Activated gamma-delta T cell treated with Interleukin-2 at 50 U/mL for 16 hours (primary cell): ENCODE measurements at places on chromosomes 11 and 22.

- no peak for DNase-seq
These were observed 441 bp downstream of the CASP5 start for GRCh38 chr11:105022527-105022926.

- peak; percentile 38 for DNase-seq
These were observed 23.5 kb upstream of the TH start for GRCh38 chr11:2194877-2195755.

DNA sequence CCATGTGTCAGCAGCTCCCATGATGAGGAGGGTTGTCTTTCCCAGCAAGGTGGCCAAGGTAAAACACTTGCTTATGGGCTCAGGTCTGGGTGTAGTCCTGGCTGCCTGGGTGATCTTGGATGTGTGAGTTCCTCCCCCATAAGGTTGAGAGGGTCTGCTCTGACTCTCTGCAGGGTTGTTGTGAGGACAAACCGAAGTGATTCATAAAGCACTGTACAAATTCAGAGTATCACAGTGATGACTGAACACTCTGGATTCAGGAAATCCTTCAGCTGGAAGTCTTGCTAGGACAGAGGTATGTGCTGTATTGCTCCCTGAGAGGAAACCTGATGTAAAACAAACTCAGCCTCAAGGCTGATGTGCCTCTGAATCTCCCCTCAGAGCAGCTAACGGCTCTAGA, 220.9 kb upstream of the PITPNB start:
- DNase-seq = no peak

DNA sequence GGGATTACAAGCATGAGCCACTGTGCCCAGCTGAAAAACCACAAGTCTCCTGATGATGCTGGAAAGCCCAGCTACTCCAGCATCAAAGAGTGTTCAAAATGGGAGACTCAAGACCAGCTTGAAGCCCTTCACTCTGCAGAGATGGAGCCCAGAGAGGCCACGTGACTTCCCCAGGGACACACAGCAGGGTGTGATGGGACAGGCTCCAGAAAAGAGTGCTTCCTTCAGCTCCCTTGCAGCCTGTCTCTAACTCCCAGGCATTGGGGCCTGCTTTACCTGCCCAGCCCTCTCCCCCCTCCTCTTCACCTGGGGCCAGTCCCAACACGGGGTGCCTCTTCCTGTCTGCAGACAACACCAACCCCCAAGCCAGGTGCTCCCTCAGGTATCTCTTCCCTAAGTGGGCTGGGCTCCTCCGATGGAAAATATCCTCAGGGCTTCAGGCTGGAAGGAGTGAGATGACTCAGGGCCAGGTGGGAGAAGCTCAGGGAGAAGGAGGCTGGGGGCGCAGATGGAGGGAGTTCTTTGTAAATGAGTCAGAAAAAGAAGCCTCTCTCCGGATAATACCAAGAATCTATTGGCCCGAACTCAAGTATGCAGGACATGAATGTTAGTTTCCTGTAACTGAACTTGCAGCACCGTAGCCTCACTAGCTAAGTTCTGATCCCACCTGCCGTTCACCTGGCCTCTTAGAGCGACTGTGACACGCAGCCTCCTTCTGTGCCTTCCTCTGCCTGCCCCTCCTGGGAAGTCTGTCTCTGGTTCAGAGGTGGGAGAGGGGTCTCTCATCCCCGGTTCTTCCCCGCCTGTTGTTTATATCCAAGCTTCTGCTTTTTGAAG, 326.6 kb downstream of the MN1 start:
- no peak for DNase-seq

GRCh38 chr22:22678970-22679369, 34.6 kb downstream of the GGTLC2 start:
- DNase-seq = no peak

GRCh38 chr22:30044369-30044768, 35.9 kb upstream of the HORMAD2 start:
- DNase-seq = no peak

DNA sequence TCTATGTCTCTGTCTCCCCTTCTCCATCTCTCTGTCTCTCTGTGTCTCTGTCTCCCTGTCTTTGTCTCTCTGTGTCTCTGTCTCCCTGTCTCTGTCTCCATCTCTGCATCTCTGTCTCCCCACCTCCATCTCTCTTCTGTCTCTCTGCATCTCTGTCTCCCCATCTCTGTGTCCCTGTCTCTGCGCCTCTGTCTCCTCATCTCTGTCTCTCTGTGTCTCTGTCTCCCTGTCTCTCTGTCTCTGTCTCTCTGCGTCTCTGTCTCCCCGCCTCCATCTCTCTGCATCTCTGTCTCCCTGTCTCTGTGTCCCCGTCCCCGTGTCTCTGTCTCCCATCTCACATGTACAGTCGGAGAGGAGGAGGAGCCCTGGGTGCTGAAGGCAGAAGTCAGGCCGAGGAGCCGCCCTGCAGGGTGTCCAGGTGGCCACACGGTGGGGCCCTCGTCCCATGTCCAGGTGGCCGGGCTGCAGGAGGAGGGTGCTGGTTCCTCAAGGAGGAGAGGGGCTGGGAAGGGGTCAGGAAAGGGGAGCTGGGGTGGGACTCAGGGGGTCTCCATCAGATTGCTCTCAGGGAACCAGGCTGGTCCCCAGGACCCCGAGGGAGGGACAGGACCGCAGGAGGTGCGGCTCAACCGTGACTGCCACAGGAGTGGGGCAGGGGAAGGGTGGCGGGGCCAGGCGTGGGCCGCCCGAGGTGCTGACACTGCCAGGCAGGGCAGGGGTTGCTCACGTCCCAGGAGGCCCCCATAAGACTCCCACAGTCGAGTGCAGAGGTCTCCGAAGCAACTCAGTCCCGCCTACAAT, 25.6 kb upstream of the TH start:
- DNase-seq = peak; percentile 68

GRCh38 chr11:44731685-44732430, 5.1 kb downstream of the TSPAN18 start:
- no peak for DNase-seq

DNA sequence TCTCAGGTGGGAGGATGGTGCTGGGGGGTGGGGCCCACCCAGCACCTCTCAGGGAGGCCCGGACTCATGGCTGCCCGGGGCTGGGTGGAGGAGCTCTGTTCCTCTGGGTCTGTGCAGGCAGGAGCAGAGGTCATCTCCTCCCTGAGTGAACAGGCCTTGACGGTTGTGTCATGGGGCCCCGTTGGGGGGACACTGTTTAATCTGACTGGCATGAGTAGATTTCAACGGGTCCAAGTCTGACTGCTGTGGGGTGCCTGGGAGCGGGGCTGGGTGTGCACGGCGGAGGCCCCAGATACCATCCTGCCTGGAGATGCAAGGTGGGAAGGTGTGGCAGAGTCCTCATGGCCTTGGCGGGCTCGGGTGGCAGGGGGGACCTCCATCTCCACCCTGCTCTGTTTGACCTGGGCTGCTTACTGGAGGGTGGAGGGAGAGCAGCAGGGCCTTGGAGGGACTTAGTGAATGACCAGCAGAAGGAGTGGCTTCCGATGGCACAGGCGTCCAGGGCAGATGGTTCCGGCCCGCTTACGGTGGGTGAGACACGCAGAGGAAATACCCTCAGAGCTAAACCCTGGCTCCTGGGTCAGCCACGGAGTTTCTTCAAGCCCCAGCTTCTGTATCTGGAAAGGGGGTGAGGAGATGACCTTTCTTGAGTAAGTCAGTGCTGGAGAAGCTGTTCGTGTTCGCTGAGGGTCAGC, 48.7 kb downstream of the SMIM38 start:
- no peak for DNase-seq

- DNase-seq = no peak
These were observed 6.3 kb downstream of the FGF3 start for GRCh38 chr11:69812946-69813345.

DNA sequence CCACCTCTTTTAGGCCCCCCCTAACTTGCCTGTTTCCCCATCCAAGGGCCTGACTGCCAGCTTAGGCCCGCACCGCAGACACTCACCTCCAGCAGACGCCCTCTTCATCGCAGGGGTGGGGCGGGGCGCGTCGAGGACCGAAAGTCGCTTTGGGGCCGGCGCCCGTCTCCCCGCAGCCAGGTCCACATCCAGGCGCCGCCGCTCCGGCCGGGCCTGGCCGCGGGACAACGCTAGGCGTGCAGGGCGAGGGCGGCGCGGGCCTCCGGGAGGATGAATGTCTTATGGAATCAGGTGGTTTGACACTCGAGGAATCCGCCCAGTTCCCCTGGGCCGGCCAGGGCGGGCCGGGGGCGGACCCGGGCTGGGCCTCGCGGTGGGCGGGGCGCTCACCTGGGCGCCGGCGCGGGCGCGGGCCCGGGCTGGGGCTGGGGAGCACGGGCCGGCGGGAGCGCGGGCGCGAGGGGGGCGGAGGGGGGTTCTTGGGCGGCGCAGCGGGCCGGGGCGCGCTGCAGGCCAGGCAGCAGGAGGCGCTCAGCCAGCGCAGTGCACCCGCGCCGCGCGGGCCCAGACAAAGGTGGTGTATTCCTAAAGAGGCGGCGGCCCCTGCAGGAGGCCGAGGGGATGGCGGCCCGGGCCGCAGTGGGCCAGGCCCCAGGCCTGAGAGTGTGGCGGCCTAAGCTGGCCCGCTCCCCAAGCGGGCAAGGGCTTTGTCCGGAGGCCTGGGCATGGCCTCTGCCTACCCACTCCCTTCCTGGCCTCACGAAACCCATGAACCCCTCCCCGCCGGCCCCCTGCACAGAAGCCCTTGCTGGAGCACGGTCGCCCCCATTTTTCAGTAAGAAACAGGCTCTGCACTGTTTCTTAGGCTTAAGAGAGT, 177.6 kb downstream of the IGLL1 start:
- DNase-seq = peak; percentile 29

GRCh38 chr11:101912823-101913284, 2.0 kb upstream of the CEP126 start:
- DNase-seq = no peak

DNA sequence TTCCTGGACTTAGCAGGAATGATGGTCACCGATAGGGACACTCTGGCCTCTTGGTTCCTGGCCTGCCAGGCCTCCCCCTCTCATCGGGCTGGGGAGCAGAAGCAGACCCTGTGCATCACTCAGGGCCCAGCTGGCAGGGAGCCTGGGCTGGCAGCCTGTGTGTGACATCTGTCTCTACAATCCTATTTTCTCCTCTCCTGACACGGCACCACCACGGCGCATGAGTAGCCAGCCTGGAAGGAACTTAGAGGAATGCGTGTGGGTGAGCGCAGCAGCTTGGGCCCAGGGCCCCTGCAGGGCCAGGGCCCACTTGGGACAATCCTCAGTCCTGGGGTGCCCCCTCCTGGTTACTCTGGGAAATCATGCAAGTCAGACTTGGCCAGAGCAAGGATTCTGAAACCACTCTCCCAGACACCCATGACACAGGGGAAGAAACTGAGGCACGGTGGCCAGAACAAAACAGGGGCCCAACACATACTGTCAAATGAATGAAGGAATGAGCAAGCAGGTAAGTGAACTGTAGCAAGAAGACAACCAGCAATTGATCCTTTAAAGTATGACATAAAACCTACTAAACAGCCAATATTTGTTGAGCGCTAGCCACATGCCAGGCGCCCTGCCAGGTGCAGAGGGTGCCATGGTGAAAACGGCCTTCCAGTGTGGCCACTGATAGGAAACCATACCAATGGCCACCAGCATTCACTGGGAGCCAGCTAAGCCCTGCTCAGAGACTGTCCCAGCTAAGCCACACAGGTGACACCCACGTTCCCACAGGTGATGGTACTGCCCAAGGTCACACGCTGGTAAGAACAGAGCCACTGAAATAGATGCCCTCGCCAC, 13.3 kb downstream of the RSPH14 start:
- DNase-seq = peak; percentile 77

DNA sequence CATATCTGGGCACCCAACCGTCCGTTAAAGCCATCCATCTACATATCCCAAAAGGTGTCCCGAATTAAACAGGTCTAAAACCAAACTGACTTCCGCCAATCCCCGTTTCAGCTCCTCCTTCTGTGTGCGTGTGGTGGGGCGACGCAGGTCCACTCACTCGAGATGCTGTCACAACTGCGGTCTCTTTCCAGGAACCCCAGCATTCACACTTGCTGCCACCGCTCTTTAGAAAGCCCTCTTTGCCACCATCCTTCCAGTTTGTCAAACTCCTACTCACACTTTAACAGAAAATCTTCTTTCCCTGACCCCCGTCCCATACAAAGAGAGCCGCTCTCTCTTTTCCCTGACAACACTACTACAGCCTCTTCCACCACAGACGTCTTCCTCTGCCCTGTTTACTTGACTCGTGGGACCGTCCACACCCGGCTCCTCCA, 467 bp downstream of the ESS2 start:
- DNase-seq = peak; percentile 16

GRCh38 chr11:104836691-104837090, 61.6 kb downstream of the CASP12 start:
- DNase-seq = no peak

DNA sequence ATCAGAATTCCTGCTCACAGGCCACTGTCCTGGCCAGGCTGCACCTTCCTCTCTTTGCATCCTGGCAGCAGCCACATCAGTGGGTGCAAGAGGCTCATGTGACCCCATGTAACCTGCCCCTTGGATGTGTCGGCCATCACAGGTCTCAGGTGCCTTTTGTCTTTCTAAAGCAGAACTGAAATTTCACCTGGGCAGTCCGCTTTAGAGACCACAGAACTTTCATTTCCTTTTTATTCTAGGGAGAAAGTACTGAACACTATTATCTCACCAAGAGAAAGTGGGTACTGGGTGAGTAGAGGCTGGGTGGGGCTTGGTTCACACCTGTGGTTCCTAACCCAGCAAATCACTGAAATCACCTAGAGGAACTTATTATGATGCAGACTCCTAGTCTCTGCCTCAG, 51.7 kb upstream of the NUP160 start:
- no peak for DNase-seq

- DNase-seq = no peak
These were observed 10.8 kb downstream of the LIF start for GRCh38 chr22:30235687-30236170.

- no peak for DNase-seq
These were observed 103.0 kb downstream of the PKNOX2 start for GRCh38 chr11:125267548-125267947.

- no peak for DNase-seq
These were observed 7.4 kb downstream of the CNTF start for GRCh38 chr11:58629857-58630256.

GRCh38 chr11:12009617-12010321, 1.3 kb upstream of the DKK3 start:
- no peak for DNase-seq

DNA sequence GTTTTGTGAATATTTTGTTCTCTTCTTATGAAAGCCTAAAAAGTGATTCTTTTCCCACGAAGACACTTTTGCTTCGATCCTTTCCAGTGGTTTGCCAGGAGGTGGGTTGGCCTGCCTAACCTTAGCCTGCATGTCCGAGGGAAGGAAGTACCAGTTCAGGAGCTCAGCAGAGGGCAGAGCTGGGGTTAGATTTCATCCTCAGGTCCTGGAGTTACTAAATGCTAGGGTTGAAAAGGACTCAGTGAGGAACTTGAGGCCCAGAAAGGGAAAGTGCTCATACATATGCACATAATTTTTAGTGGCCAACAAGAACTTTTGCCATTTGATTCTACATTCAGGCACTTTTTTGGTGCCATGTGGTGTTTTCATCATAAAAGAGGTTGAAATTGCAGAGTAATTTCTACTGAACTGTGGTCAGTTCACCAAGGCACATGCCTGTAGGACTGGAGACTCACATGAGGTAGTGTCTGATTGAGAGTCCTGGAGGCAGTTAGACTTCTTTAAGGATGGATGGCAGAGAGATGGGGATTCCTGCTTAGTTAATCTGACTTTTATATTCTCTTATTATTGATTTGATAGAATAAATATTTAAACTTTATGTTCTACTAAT, 36.7 kb downstream of the NCAM1 start:
- no peak for DNase-seq

GRCh38 chr11:80718611-80719291, 1277.9 kb upstream of the TENM4 start:
- no peak for DNase-seq
